D341Med (cell line): ENCODE measurements at places on chromosomes 16 and 17.
A peak's percentile ranks its signal among the peaks of the same experiment; 100 is the strongest.

GRCh38 chr16:4869147-4869805 is 22.0 kb downstream of the UBN1 start:
- DNase-seq, result no peak

DNA sequence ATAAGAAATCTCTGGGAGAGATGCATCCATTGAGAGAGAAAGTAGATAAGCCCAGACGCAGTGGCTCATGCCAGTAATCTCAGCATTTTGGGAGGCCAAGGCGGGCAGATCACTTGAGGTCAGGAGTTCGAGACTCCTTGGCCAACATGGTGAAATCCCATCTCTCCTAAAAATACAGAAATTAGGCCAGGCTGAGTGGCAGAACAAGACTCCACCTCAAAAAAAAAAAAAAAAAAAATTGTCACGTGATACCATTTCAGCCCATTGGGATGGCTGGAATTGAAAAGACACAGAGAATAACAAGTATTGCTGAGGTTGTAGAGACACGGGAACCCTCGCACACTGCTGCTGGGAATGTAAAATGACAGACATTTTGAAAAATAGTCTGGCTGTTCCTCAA is 2.9 kb upstream of the IL32 start:
- DNase-seq, result no peak

DNA sequence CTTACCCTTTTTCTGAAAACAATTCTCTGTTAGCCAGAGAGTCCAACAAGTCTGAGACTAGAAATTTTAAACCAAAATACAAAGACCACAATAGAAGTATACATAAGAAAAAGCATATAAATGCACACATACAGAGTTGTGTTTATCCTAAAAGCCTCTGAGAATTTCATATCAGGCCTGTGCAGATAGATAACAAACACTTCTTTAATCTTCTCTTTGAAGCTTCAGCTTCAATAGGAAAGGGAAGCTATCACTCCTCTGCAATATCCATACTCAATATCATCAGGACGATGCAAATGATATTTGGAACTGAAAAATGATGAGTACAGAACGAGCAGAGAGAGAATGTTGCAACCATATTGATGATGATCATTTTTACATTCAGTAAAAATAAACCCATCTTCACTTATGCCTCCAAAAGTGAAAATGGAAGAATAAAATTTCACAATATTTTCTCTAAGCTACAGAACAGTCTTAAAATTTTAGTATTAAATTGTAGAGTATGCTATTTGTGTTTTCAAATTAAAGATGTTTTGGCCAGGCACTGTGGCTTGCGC is 61.6 kb downstream of the SKAP1 start:
- DNase-seq, result no peak

DNA sequence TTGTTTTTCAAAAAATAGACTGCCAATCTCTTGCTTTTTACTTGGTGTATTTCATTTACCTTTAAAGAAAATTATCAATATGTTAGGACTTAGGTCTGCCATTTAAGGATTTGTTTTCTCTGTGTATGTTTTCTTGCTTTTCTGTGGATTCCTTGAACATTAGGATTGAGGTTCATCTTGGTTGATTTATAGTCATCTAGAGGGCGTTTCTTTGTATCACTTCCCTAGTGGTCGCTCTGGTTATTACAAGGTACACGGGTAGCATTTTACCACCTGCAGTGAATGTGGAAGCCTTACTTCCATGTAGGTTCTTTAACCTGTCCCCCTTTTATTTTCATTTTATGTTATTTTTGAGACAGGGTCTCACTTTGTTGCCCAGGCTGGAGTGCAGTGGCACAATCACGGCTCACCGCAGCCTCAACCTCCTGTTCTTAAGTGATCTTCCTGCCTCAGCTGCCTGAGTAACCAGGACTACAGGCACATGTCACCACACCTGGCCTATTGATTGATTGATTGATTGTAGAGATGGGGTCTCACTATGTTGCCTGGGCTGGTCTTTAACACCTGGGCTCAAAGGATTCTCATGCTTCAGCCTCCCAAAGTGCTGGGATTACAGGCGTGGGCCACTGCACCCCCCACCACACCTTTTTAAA is 35.2 kb upstream of the CBX4 start:
- DNase-seq, result peak; percentile 74

- DNase-seq, result no peak
These were observed 17.2 kb upstream of the RABEP1 start for GRCh38 chr17:5264893-5265292.

- no peak for DNase-seq
These were observed 8.6 kb upstream of the CDH1 start for GRCh38 chr16:68728523-68728922.

DNA sequence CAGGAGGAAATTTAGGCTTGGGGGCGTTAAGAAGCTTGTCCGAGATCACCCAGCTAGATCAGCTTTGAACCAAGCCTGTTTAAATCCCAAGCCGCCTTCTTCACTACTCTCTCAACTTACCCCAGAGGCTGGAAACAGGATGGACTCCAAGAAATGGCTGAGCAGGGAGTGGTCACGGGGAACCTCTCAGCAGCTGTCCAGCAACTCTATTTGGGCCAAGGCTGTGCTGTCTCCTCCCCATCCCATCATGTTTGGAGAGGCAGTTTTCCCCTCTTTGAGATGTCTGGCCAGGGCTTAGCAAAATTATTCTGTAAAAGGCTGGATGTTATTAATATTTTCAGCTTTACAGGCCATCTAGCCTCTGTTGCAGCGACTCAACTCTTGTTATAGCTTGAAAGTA is 305.7 kb downstream of the RBFOX1 start:
- no peak for DNase-seq

GRCh38 chr17:155576-155975 is 18.2 kb downstream of the SCGB1C2 start:
- no peak for DNase-seq

DNA sequence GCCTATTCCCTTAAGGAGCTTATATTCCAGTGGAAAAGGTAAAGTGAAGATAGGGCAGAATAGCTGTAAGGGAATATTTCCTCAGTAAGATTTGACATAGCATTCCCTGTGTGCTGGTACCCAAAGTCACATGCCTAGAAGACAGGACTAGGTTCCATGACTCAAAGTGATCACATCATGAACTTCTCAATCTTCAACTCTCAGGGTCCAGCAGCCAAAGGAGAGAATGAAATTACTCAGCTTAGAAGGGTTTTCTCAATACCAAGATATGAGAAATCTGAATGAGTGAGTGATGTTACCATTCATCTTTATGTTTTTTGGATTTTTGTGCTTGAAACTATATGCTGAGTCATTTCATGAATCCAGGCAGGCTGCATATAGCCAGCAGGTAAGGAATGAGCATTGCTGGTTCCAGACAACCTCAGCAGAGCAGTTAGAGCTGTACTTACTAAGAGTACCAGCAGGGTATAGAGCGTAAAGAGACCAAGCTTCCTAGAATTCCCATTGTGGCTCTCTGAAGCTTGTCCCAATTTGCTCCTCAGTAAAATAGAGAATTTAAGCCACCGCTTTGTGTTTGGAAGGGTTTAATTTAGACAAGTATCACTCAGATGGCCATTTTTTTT is 91.1 kb downstream of the ANKFN1 start:
- DNase-seq, result no peak

DNA sequence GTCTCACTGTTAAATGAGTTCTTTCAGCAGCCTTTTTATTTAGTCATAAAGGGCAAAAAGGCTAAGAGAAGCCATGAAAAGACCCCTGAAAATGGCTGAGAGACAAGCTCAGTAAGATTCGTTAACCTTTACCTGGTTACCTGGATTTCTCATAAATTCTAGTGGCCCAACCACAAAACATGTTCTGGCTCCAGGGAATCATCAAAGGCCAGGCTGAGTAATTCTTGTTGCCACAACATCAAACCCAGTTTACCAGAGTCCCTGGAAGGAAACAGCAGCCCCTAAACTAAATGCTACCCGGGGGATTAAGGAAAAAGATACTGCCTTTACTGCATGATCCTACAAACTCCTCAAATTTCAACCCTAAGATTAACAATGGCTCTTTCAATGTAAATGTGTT is 15.8 kb downstream of the CYTH1 start:
- DNase-seq, result no peak

DNA sequence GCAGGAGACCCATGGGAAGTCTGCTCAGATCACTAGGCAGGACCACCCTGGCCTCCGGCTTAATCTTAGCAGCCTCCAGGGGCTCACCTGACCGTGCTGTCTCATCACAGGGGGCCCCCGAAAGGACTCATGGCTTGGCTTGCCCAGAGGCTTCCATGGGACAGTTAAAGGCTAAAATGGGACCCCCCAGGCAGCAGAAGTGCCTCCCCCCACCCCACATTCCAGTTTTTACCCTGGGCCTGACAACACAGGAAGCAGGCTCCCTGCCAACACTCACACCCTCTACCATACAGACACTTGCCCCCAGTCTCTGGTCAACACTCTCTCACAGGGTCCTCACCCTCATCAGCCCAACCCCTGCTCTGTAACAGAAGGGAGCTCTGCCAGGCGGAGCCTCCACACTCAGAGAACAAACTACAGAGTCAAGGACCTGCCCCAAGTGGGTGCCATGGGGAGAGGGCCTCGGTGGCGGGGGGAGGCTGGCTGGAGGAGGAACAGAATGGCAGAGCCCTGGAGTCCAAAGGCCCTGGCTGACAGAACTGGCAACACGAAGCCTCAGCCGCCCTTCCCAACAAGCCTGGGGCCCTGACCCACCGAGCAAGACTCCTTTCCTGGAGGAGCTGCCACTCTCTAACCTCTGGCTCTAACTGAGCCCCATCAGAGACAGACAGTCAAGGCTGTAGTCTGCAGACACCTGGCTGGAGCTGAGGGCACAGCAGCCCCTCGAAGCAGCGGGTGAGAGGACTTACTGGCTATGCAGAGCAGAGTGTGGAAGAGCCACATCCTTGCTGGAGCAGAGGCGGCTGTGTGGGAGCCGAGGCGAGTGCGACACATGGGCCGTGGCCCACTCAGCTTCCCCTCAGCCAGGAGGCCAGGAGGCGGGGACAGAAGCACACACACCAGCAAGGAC is at the start of gene ITGAE:
TSS of gene ITGAE (minus strand) at position 827 of the 910 bp plus-strand sequence. CDS start at position 783, 44 bp downstream.
- no peak for DNase-seq

GRCh38 chr17:5241861-5242671 is 7.4 kb upstream of the SCIMP start:
- no peak for DNase-seq

DNA sequence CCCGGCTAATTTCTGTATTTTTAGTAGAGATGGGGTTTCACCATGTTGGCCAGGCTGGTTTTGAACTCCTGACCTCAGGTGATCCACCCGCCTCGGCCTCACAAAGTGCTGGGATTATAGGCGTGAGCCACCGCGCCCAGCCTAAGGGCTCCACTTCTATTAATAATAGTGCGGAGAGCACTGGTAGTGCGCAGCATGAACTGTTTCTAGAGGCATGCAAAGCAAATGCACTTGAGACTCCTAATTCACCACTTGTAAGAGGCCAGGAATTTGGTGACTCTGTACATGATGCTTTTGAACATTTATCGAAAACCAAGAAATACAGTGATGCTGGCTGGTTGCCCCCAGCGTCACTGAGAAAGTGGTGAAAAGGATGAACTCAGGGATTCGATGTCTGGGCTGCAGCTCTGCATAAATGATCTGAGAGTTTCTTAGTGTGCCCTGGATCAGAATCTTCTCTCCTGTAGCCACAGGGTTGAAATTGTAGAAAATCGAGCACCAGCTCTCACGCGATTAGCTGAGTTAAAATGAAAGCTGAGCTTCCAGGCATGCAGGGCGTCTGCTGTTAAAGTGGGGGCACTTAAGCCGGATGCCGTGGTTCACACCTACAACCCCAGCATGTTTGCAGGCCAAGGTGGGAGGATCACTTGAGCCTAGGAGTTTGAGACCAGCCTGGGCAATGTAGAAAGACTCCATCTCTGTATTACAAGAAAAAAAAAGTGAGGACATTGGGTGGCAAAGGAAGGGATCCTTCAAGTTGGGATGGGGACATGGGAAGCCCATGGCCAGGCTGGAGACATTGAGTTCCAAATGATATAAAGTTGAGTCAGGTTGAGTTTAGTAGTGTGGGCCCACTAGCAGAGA is 4.8 kb downstream of the RNF213 start:
- DNase-seq, result no peak

GRCh38 chr16:88649195-88649923 is 1.5 kb downstream of the CYBA start:
- DNase-seq, result no peak

DNA sequence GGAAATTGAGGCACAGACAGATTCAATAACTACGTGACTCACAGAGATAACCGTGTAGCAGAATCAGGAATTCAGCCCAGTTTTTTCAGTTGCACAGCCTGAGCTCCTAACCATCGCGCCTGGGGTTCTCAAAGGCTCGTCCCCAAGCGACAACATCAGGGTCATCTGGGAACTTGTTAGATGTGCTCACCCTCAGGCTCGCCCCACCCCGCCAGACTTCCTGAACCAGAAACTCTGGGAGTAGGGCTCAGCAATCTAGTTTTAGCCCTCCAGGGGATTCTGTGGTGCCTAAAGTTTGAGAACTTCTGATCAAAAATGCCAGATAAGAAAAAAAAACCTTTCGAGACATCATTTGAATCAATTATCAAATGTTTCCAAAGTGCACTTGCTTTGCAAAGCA is 559.8 kb downstream of the WWOX start:
- no peak for DNase-seq

- DNase-seq, result no peak
These were observed 647 bp upstream of the SECTM1 start for GRCh38 chr17:82334204-82334621.

DNA sequence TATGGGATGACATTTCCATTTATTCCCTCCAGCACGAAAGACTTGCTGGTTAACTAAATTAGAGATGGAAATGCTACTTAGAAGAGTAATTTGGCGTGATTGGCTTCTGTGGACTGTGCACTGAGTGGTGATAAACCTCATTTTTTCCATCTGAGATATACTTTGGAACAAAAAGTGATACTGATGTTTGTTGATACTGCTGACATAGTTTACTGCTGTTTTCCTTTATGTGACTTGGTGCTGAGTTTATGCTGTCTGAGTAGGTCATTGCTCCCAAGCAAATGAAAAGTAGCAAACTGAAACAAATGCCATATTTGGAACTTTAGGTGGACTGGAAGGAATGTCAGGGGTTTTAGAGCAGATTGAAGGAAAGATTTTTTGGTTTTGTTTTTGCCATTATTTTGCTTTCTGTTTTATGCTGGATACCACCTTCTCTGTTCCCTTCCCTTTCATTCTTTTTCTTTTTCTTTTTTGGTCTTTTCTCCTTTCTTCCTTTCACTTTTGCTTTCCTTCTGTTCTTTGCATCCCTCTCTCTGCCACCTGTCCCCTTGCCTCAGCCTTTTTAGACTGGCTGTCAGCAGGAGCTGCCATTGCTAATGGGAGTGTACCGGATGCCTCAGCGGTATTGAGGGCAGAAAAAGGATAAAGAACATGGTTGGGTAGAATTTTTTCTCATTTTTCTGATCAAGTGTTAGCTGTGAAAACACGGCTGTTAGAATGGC is 41.8 kb downstream of the NUP93 start:
- DNase-seq, result no peak

- DNase-seq, result no peak
These were observed 3.4 kb downstream of the SOX8 start for GRCh38 chr16:984736-985636.

GRCh38 chr17:28268610-28269313 is 50.2 kb upstream of the TMEM97 start:
- no peak for DNase-seq

GRCh38 chr16:86542756-86543750 is 12.0 kb downstream of the MTHFSD start:
- DNase-seq, result no peak
